Astrocyte (in vitro differentiated cells and primary cell): ENCODE measurements at places on chromosomes 13 and 19. TPM values are rescaled to one million over a fixed set of nuclear protein-coding genes. Genes with fewer than 3 reads are reported as not detected.

DNA sequence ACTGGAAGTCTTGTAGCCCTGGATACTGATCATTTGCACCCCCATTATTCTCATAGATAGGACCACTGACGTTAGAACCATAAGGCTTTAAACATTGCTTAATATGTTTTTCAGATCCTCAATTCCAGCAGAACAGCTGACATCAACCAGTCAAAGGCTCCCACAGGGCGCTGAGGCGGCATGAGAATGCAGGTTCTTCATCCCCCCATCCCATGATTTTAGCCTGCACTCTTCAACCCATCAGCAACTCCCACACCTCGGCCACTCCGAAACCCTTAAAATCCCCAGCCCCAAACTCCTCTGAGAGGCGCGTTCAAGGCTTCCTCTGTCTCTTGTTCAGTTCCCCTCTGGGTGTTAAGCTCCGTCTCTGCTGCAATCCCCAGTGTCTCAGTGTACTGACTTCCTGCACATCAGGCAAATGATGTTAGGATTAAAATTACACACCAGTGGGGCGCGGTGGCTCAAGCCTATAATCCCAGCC lies 24.3 kb upstream of the LAMP1 start:
- DNase-seq: no peak

DNA sequence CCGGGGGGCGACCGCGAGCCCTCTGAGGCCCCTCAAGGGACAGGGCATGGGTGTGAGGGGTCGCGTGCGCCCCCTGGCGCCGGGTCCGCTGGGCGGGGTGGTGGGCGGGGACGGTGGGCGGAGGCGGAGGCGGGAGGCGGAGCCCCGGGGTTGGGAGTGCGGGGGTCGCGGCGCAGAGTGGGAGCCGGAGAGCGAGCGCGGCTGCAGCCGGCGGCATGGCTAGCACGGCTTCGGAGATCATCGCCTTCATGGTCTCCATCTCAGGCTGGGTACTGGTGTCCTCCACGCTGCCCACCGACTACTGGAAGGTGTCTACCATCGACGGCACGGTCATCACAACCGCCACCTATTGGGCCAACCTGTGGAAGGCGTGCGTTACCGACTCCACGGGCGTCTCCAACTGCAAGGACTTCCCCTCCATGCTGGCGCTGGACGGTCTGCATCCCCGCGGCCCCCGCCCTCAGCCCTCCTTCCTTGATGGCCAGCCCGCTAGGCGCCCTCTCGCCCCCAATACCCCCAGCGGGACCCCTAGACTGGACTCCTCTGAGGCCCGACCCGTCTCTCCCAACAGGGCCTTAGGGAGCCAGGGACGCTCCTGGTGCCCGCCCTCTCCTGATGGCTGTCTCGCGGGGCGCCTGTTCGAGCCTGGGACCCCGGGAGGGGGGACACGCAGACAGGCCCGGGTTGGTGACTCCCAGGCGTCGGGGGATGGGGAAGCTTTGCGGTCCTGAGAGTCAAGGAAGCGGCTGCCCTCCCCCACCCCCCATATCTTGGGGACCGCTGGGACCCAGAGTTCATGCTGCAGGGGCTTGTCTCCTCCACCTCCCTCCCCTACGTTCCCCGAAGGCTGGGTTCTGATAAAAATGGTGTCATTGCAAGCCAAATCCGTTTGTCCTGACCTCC lies at the start of gene CLDN10:
Gene CLDN10, plus strand, starts transcription at position 182 of the 903 bp plus-strand sequence. Its CDS starts 34 bp downstream, at position 216.
- DNase-seq: no peak

Gene NXNL1
- not detected in 2 replicates for total RNA-seq

DNA sequence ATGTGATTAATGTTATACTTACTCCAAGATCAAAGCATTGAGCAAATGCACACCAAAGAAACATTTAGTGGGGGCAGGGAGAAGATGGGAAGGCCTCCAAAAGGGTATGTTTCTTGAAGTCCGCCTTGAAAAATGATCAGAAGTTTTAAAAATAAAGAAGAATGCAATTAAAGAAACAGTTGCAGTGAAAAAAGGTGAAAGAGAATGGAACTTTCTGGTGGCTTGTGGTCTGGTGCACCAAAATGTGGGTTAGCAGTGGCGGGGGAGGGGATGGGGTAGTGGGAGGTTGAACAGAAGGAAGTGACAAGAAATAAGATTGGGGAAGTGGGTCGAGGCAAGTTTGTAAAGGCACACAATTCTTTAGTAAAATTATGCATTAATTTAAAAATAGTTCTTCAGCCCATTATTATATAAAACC lies 2.5 kb downstream of the LCP1 start:
- DNase-seq: no peak

Gene NKPD1
- not detected in 2 replicates for total RNA-seq

DNA sequence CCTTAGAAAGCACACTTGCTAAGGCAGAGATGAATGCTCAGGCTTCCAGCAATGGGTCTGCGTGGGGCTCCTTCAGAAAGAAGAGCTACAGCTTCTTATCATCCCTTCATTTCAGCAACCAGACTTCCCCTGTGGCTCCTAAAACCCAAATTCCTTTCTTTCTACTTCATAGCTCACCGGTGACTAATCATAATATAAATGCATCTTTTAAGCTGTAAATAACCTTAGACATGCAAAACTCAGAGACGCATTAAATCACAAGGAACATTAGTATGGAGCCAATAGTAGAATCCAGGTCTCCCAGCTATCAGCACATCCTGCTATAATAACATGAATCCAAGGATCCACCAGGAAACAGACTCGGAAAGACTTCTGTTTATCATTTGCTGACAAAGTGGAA lies 375.6 kb downstream of the COG6 start:
- DNase-seq: peak; percentile 80

Gene PGLYRP1
- not detected in 2 replicates for total RNA-seq

DNA sequence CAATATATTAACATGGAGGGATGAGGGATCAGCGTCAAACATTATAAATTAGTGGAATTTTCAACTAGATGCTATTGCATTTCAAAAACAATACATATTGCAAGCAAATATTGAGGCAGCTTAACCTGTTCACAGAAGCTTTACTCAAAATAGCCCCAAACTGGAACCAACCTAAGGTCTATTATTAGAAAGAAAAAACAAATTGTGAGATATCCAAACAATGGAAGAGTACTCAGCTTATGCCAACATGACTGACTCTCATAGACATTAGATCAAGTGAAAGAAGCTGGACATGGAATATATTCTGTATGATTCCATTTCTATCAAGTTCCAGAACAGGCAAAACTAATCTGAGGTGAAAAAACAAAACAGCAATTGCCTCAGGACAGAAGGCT lies 27.6 kb upstream of the NEK3 start:
- no peak for DNase-seq

DNA sequence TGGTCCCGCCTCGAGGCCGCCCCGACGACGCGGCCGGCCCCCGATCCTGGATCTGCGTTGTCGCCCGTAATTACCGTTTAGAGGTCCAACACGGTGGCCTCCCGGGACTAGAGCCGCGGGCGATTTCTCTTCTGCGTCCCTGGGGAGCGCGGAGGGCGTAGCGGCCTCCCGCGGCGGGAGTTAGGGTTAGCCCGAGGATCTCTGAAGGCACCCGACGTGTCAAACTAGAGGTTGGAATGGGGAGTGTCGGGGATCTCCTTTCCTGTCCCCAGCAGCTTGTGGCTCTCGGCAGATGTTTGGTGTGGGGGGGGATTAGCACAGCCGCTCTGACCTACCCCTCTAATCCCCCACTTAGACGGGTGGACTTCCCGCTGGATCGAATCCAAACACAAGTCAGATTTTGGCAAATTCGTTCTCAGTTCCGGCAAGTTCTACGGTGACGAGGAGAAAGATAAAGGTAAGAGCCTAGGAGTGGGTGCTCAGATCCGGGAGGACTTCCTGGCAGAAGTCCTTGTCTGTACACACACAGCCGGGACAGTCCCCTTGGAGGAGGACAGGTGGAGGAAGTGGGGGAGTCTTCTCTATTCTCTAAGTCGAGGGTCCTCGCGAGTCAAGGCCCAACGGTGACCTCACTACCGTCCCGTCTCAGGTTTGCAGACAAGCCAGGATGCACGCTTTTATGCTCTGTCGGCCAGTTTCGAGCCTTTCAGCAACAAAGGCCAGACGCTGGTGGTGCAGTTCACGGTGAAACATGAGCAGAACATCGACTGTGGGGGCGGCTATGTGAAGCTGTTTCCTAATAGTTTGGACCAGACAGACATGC lies 581 bp downstream of the CALR start:
- DNase-seq: peak; percentile 30

- DNase-seq: no peak
These were observed 9.5 kb downstream of the SMAD9 start for GRCh38 chr13:36910545-36910944.

Gene ZNF543
- 8.7 and 9.5 TPM in 2 replicates for total RNA-seq

Gene PROZ
- not detected in 2 replicates for total RNA-seq

GRCh38 chr13:27929868-27930267 lies 10.1 kb downstream of the PDX1 start:
- DNase-seq: no peak

GRCh38 chr19:9552536-9553274 lies 14.3 kb upstream of the ZNF426 start:
- no peak for DNase-seq

- DNase-seq: no peak
These were observed 12.5 kb downstream of the ZNF787 start for GRCh38 chr19:56108447-56109195.

DNA sequence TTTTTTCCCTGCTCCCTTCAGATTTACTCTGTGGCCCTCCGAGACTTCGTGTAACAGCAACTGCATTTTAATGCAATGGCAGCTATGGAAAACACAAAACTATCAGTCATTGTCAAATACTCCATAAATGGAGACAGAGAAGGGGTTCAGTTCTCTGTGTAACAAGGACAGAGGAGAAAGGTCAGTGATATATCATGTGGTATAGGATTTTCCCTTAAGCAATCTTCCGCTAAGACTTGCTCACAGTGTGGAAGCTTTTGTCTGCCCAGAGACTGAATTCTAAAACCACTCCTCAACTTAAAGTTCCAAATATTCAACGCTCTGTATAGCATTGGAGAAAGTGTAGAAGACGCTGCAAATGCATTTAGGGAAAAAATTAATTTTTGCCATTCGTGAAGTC lies 111.3 kb upstream of the EDNRB start:
- DNase-seq: no peak

DNA sequence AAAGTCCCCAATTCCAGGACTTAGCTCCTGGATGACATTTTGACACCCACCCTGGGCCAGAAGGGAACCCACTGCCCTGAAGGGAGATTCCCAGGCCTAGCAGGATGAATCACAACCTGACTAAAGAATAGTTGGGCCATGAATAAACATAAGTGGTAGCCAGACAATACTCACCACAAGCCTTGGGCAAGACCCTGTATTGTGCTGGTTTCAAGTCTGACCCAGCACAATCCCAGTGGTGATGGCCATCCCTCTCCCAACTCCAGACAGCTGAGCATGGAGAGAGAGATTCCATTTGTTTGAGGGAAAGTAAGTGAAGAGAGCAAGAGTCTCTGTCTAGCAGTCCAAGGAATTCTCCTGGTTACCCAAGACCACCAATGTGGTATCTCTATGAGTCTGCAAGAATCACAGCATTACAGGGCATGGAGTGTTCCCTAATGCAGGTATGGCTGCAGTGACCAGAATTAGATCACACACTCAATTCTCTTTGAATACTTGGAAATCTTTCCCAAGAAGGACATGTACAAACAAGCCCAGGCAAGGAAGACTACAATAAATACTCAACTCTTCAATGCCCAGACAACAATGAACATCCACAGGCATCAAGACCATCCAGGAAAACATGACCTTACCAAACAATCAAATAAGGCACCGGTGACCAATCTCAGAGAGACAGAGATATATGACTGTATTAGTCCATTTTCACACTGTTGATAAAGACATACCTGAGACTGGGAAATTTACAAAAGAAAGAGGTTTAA lies 158.0 kb downstream of the VWA8 start:
- peak; percentile 84 for DNase-seq

DNA sequence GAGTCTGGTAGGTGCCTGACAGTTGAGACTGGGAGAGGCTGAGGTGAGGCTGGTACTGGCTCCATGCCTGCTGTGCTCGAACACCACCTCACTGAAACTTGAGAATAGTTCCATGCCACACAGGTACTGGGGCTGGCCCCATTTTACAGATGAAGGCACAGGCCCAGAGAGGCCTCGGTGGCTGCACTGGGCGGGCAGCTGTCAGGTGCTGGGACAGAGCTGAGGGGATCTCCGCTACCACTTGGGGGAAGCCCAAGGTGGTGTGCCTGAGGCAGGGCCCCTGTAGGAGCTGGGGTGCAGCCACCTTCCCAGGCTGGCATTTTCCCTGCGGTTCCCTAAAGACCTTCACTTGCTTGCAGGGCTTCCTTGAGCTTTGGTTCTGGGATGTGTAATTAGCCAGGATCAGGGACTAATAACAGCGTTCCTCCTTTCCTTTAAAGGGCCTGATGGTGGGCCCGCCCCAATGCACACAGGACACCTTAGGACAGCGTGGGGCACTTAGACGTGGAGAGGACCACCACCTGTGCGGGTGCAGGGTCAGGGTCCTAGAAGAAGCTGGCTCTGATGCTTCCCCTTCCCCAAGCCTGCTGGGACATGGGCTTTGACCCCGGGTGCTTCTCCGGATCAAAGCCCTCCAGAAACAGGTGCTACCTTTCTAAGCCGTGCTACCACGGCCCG lies 23.6 kb downstream of the CAPN12 start:
- DNase-seq: no peak

DNA sequence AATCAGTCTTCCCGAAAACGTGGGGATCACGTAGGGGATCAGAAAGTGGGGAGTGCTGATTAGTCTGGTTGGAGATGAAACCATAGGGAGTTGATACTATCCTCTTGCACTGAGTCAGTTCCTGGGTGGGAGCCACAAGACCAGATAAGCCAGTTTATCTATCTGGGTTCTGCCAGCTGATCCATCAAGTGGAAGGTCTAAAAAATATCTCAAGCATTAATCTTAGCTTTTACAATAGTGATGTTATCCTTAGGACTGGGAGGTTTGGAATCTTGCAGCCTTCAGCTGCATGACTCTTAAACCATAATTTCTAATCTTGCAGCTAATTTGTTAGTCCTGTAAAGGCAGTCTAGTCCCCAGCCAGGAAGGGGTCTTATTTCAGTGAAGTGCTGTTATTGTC lies 2474.2 kb downstream of the PCDH9 start:
- peak; percentile 80 for DNase-seq

GRCh38 chr13:66659701-66660467 lies 570.3 kb downstream of the PCDH9 start:
- DNase-seq: peak; percentile 74

Gene UBE2S
- total RNA-seq: 107 and 116 TPM in 2 replicates

Gene WDR88
- not detected in 2 replicates for total RNA-seq

- peak; percentile 34 for DNase-seq
These were observed 3.2 kb upstream of the PTPRS start for GRCh38 chr19:5343848-5344247.

- DNase-seq: no peak
These were observed 45.1 kb downstream of the MCF2L start for GRCh38 chr13:113013878-113014751.

GRCh38 chr13:44437356-44438233 lies 64.0 kb downstream of the SERP2 start:
- DNase-seq: peak; percentile 18

Gene KLF12
- total RNA-seq: 25.1 and 25.3 TPM in 2 replicates

DNA sequence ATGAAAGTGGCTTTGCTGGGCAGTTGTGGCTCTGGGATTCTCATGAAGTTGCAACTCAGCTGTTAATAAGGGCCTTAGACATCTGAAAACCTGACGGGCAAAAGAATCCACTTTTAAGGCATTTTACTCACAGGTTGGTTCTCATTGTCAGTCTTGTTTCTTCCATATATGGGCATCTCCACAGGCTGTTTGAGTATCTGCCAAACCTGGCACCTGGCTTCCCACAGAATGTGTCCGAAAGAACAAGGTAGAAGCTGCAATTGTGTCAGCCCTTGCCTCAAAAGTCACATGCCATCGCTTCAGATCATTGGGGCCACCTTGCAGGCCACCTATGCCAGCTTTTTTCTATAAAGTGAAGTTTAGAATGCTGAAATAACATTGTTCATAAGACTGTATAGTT lies 102.4 kb downstream of the KCTD12 start:
- DNase-seq: no peak

GRCh38 chr13:55432814-55433213 lies 1707.9 kb upstream of the PRR20A start:
- DNase-seq: no peak
